NCI-H2081 treated with DMSO at 0.1 percent for 48 hours (cell line): ENCODE measurements at places on chromosomes 7 and 10.

DNA sequence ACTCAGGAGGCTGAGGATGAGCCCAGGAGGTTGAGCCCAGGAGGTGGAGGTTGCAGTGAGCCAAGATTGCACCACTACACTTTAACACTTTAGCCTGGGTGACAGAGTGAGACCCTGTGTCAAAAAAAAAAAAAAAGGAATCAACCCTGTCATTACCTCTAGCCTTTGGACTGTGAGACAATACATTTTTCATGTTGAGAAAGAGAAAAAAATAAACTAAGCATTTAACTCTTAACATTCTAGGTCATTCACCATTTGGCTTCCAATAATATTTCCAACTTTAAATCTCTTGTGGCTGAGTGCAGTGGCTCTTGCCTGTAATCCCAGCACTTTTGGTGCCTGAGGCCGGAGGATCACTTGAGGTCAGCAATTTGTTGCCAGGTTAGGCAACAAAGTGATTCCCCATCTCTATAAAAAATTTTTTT lies 41.9 kb upstream of the TPST1 start:
- DNase-seq = no peak

GRCh38 chr10:33113466-33113865 lies 155.4 kb upstream of the ITGB1 start:
- DNase-seq = no peak

- no peak for DNase-seq
Observed at GRCh38 chr10:26214551-26215395, 1.8 kb upstream of the GAD2 start.

DNA sequence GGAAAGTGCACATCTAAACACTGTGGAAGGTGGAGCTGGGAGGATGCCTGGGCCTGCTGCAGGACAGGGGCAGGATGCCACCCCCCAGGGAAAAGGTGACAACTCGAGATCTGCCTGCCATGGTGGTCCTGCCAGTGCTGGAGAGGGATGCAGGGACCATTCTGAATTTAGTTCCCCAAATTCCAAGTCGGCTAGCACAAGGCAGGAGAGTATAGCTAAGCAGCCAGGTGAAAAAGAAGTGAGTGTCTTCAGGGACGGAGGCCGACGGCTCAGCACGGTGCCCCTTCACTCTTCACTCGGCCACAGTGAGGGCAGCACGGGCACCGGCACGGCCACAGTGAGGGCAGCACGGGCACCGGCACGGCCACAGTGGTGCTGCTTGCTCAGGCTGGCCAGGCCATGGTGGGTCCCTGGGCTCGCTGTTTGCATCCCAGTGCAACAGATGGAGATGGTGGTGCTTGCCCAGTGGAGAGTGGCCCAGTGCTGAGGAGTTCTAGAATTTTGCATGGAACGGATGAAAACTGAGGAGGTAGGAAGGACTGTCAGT lies 161.3 kb upstream of the SHH start:
- DNase-seq = no peak

DNA sequence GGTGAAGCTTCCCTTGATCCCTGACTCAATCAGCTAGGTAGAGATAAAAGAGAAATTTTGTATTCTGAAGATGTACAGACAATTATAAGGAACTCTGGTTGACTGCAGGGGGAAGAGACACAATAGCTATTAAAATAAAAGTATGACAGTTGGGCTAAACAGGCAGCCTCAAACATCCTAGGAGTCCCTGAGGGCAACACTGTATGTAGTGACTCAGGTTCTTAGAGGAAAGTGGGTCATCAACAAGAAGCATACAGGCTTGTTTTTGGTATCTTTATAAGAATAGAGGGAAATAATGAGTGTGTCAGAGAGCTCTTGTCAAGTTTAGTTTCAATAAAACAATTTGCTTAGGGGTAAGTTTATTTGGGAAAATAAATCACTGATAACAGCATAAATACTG lies 150.3 kb downstream of the AUTS2 start:
- DNase-seq = no peak

- DNase-seq = no peak
Observed at GRCh38 chr7:67251986-67252558, 255.4 kb downstream of the TYW1 start.

GRCh38 chr10:4234661-4235060 lies 449.7 kb upstream of the KLF6 start:
- no peak for DNase-seq
